ENCODE measurements at places on chromosomes 12 and 14. TPM values are rescaled to one million over a fixed set of nuclear protein-coding genes. Genes with fewer than 3 reads are reported as not detected.

- DNase-seq: no peak
Measured at GRCh38 chr12:14283489-14284144, 81.9 kb upstream of the ATF7IP start.

- DNase-seq: no peak
Measured at GRCh38 chr12:100075598-100075997, 67.1 kb downstream of the BLTP3B start.

GRCh38 chr12:16605642-16606116 is 283 bp downstream of the LMO3 start:
- peak; percentile 35 for DNase-seq

DNA sequence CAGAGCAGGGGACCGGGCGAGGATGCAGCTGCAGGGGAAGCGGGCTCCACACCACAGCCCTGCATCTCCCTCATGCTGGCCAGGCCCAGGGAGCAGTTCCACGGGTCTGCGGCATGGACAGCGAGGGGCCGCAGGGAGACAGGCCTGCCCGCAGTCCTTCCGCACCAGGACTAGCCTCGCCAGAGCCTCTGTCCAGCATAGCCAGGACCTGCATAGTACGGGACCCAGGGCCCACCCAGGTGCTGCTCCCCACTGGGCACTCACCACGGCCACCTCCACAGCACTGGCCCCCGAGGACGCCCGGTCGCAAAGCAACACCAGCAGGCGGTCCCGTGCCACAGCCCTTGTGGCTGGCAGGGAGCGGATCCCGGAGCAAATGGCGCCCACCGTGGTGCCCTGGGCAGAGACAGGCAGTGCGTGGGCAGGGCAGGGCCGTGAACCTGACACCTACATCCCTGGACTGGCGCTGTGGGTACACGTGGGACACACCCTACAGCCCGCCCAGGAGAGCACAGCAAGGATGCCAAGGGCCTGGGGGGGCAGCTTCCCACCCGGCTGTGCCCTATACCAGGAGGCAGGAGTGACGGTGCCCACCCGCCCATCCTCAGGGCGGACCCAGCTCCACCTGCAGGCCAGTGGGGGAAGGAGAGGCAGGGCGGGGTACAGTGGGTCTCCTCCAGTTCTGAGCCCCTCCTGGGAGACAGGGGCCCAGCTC is 23.8 kb downstream of the JAG2 start:
- DNase-seq: no peak

DNA sequence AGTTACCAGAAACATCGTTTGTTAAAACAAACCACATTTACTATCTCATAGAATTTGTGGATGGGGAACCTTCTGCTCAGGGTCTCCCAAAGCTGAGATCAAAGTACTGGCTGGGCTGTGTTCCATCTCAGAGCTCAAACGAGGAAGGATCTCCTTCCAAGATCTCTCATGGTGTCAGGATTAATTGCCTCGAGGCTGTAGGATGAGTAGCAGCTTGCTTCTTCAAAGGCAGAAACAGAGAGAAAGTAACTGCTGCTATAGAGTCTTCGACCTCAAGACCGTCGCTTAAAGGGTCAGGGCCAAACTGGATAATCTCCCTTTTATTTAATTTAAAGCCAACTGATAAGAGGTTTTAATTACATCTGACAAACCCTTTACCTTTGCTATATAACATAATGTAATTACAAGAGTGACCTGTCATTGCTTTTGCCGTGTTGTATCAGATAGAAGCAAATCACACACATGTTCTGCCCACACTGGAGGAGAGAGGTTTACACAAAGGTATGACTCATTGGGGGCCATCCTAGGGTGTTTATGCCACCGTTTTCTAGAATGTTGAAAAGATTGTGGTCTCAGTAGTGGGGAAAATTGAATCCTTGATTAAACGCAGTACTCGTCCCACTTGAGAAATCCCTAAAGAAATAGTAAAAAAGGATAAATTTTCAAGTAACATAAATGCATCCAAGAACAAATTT is 868.8 kb upstream of the TMEM132C start:
- peak; percentile 26 for DNase-seq

DNA sequence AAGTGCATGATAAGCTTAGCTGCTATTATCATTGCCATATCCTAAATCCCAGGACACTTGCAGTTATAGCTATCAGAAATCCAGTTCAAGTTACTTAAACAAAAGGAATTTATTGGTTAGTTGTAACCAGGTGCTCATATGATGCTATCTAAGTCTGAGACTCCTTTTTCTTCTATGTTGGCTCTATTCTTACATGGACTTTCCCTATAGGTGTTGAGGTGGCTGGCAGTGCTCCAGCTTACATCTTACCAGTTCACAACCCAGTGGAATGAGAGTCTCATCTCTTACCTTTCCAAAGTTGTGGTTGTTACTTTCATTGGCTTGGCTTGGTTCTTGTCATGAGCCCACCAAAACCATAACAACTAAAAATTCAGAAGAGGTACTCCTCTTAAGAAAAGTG is 94.6 kb downstream of the DACT1 start:
- DNase-seq: no peak

- DNase-seq: no peak
Measured at GRCh38 chr12:117661471-117661870, 300.0 kb upstream of the NOS1 start.

DNA sequence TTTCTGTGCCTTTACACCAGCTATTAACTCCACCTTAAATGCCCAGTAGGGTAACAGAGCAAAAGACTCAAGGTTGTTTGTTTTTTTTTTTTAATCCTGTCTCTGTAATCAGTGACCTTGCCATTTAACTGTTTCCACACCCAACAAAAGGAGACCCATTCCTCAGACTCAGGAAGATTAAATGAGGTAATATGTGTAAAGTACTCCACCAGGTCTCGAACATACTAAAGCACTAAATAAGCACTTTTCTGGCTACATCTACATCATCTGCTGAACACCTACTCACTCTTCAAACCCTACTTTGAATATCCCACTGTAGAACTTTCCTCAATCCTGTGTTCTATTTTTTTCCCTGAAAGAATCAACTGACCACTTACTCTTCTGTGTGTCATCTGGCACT is 4.1 kb downstream of the SLC2A13 start:
- DNase-seq: no peak

GRCh38 chr14:103820908-103821307 is 26.5 kb downstream of the PPP1R13B start:
- DNase-seq: no peak

DNA sequence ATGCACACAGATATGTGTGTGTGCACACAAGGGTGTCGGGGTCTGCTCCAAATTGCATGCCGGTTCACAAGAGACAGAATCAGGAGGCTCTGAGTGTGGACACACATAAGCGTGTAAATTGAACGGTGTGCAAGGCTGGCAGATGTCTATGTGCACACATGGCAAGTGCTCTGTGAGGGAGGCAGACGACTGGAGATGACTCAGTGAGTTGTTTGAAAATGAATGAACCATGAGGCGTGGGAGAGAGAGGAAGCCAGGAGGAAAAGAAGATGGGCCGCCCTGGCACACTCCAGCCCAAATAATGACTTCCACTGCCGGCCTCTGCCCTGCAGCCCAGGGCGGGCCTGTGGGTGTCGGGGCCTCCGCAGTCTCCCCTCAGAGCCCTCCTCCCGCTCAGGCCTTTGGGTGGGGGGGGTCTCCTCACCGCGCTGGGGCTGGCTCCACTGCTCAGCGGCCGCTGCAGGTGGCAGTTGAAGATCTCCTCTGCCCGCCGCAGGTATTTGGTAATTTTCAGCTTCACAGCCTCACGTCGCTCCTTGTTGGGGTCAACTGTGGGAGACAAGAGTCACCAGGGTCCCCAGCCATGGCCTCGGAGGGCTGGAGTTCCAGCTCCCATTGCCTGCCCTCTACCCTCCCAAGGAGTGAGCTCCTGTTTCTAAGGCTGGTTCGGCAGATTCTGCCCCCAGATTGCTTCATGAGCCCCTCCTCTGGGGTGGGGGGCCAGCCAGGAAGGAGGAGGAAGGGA is 3.5 kb downstream of the RPS6KL1 start:
- no peak for DNase-seq

DNA sequence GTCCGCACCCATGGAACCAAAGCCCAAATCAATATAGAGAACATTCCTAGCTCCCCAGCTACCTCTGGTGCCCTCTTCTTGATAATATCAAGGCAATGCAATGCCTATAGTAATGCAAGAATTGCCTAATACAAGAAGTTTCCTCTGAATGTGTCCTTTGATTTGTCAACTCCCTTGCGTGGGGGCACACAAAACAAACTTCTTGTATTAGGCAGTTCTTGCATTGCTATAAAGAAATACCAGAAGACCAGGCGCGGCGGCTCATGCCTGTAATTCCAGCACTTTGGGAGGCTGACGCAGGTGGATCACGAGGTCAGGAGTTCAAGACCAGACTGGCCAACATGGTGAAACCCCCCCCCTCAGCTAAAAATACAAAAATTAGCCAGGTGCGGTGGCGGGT is 10.4 kb upstream of the ITPK1 start:
- DNase-seq: no peak

DNA sequence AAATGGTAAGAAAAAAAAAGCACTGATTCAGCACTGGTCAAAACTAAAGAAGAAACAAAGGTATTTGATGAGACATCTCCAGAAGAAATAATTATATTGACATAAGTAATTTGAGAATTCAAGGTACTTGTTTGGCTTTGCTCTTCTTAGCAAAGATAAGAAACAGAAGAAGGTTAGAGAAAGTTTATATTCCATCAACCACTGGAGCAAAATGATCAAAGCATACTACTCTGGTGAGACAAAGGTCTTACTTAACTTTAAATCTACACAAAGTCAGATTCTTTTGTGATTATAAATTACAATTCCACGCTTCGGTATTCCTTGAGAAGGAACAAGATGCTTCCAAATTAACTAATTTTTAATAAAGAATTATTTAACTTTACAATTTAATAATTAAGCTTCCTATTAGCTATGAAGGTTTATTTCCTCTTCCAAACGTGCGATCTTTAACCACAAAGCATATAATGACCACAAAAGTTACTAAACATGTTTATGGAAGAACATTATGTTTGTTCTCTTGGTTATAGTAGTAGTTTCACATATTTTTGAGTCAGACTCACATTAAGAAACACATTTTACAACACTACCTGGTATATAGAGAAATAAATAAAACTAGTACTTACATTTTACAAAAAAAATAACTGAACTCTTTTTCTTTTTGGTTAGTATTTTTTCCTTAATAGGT is 53.4 kb downstream of the METTL25 start:
- no peak for DNase-seq

- DNase-seq: no peak
Measured at GRCh38 chr14:73739174-73739898, 25.2 kb upstream of the PNMA1 start.

DNA sequence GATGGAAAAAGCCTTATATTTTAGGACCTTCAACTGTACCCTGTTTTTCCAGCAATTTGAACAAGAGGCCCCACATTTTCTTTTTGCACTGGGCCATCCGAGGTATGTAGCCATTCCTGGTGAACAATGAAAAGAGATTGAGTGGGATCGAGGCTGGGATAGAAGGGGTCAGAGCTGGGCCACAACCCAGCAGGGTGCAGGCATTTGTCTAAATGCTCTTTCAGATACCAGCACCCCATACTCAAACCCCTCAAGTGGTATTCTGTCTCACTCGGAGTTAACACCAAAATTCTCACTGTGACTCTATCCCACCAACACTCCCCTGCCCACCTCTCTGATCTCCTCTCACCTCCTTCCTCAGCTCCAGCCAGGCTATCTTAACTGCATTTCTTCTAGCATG is 26.8 kb downstream of the DUSP6 start:
- DNase-seq: no peak

DNA sequence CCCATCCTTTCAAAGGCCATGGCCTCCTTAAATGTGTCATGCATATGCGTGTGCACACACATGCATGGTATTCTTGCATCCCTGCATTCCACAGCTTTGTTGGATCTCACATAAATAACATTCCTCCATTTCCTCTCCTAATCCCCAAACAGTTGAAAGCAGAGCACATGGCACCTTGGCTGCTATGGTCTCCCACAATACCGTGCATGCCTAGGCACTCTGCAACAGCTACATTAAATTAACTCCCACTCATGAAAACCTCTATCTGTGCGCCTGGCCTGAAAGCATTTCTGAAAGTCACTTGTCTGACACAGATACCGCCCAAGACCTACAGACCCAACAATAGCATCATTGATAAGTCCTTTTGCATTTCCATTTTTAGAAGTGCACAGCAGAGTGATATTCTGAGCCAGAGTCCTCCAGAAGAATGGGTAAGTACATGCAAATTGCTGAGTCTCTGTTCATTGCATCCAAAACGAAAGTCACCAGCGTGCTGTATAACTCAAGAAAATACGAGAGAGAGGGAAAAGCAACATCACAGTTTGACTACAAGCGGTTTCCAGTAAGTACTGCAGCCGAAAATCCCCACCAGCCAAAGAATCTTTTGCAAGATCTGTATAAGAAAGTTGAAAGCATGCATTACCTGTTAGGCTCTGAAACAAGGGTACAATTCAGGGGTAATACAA is 436 bp downstream of the ASB2 start:
- DNase-seq: no peak

DNA sequence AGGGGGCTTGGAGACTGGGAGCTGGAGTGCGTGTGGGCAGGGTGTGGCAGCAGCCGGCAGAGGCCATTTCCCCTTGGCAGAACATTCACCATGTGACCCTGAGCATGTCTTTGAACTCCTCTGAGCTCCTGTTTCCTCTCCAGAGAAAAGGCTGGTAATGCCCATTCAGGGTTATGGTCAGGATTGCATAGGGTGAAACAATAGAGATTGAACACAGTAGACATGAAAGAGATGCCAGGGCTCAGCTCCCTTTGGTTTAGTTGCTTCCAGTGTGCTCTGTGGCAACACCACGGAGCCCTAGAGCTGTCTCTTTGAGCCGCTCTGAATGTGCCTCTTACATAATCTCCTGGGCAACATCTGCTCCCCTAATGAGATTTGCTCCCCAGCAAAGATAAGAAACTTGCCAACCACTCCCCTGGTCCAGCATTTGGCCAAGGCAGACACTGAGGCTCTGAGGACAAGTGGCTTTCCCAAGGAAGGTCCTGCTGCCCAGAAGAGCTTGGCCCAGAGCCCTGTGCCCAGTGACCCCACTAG is 4.6 kb downstream of the IFI27 start:
- peak; percentile 56 for DNase-seq

DNA sequence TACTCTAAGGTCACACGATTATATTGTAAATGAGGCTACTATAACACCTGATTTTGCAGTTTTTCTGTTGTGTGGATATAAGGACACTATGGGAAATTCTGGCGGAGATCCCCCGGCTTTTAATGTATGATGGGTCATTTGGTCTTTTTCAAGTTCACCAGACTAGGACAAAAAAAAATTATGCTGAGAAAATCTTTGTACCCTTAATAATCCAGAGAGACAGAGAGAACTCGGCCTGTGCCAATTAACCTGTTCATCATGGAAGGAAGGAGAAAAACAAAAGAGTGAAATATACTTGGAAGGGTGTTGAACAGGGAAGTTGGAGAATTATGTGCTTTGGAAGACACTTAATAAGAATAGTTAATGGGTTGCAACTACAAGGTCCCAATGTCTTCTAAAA is 62.2 kb upstream of the KICS2 start:
- no peak for DNase-seq

- DNase-seq: peak; percentile 12
Measured at GRCh38 chr14:95190857-95191256, 33.5 kb upstream of the DICER1 start.

SPTB gene
- 386 TPM for total RNA-seq

CISTR gene
- total RNA-seq: not detected

REP15 gene
- total RNA-seq: 3.0 TPM

CACNA1C gene
- total RNA-seq: 6.5 TPM

HOXC10 gene
- total RNA-seq: not detected

EIF2S1 gene
- total RNA-seq: 145 TPM

FSCB gene
- total RNA-seq: 0.10 TPM

SLC7A8 gene
- 5.6 TPM for total RNA-seq
